Fibroblast of skin of right quadriceps (primary cell): ENCODE measurements at places on chromosomes 1 and 21.

DNA sequence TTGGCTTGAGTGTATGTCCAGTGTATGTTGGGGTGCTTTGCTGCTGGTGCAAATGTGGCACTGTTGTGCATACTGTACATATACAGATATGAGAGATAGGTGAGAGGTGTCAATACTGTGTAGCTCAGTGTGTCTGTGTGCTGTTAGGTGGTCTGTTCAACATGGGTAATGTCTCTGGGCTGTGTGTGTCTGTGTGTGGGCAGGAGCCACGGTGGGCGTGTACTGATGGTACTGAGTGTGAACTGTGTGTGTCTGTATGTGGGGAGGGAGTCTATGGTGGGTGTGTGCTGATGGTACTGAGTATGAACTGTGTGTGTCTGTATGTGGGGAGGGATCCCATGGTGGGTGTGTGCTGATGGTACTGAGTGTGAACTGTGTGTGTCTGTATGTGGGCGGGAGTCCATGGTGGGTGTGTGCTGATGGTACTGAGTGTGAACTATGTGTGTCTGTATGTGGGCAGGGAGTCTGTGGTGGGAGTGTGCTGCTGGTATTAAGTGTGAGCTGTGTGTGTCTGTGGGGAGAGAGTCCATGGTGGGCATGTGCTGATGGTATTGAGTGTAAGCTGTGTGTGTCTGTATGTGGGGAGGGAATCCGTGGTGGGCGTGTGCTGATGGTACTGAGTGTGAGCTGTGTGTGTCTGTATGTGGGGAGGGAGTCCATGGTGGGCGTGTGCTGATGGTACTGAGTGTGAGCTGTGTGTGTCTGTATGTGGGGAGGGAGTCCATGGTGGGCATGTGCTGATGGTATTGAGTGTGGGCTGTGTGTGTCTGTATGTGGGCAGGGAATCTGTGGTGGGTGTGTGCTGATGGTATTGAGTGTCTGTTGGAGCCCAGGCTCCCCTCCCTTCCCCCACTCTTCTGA lies 32.2 kb upstream of the FOXO6 start:
- DNase-seq = no peak

DNA sequence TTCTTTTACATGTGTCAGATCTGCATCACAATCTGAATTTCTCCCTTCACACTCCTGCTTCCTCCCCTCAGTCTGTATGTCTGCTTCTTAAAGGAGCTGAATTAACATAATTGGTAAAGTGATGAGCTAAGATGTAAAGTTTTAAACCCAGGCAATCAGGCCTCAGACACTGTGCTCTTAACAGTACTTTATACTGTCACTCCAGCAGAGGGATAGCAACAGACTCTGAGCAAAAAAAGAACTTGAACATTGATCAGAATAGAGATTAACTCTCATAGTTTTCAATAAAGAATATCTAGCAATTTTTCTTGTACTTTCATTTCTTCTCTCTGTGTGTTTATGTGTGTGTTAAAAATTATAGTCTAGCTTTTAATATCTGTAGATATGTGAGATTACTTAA lies 110.3 kb downstream of the DUSP10 start:
- no peak for DNase-seq

GRCh38 chr1:48582408-48582807 lies 110.4 kb upstream of the SPATA6 start:
- no peak for DNase-seq

- DNase-seq = no peak
These were observed 6.2 kb downstream of the NRAS start for GRCh38 chr1:114710360-114710759.

GRCh38 chr1:64745181-64745985 lies 508 bp downstream of the RAVER2 start:
- peak; percentile 22 for DNase-seq

GRCh38 chr1:21818656-21819055 lies 6.6 kb downstream of the LDLRAD2 start:
- no peak for DNase-seq

GRCh38 chr1:17141441-17142197 lies 22.4 kb upstream of the PADI2 start:
- DNase-seq = no peak

GRCh38 chr1:23537296-23537973 lies 6.4 kb upstream of the E2F2 start:
- peak; percentile 70 for DNase-seq

DNA sequence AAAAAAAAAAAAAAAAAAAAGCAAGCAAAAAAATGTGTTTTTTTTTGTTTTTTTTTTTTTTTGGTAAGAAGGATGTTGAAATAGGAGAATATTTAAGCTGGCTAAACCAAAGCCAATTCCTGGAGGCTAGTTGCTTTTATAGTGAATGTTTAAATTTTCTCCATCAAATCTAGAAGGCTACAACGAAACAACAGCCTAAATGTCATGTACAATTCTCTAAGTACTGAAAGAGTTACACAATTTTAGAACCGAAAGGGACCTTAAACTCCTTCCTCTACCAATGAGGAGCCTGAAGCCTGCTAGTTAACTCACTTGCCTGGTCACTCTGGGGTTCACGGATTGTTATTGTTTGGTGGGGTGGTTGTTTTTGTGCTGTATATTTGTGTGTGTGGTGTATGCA lies 3.5 kb downstream of the WLS start:
- DNase-seq = no peak

DNA sequence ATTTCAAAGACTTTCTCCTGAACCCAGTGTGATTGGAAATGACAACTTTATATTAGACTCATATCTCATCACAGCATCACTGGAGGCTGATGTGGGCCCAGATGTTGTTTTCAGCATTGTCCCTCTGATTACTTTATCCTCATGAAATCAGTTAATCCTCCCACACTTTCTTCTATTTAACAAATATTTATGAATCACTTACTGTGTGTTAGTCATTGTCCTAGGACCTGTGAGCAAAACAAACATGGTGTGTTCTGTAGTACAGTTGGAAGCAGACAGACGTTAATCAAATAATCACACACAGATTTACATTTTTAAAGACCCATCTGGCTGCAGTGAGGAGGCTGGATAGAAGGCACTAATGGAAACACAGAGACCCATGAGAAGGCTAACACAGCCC lies 383.7 kb downstream of the PRDM2 start:
- no peak for DNase-seq

DNA sequence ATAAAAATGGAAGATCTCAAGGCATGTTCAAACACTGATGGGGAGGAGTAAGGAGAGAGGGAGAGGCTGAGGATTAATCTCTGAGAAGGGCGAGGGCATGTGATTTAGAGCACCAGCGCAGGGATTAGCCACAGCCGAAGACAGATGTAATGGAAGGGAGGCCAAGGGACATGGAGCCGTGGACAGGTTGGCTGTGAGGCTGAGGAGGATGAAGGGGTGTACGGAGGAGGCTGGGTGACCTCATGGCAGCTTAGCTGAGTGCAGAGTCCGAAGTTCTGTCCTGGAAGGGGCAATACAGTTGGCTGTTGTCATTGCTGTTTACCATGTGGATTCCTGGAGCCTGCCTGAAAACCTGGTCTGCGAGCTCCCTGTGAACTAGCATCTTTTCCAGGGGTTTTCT lies 342.8 kb downstream of the RPS6KC1 start:
- DNase-seq = no peak

DNA sequence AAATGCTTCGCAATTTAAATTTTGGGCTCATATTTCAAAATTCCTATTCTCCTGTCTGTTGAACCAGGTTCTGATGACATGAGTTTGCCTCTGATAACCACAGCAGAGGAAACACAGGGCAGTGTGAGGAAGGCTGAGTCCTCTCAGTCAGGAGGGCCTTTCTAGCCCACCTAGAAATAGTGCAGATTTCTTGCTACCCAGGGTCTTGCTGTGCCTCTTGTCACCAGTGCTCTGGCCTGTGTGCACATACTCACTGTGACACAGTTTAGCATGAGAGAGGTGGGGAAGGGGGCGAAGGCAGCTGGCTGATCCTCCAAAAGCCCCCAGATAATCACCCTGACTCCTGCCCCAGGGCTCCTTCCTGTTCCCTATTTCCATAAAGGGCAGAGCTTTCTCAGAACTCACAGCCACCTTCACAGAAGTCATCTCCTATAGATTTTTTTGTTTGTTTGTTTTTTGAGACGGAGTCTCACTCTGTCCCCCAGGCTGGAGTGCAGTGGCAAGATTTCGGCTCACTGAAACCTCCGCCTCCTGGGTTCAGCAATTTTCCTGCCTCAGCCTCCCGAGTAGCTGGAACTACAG lies 23.7 kb downstream of the ERRFI1 start:
- no peak for DNase-seq

GRCh38 chr1:56917356-56917755 lies 48.5 kb downstream of the C8B start:
- DNase-seq = no peak

DNA sequence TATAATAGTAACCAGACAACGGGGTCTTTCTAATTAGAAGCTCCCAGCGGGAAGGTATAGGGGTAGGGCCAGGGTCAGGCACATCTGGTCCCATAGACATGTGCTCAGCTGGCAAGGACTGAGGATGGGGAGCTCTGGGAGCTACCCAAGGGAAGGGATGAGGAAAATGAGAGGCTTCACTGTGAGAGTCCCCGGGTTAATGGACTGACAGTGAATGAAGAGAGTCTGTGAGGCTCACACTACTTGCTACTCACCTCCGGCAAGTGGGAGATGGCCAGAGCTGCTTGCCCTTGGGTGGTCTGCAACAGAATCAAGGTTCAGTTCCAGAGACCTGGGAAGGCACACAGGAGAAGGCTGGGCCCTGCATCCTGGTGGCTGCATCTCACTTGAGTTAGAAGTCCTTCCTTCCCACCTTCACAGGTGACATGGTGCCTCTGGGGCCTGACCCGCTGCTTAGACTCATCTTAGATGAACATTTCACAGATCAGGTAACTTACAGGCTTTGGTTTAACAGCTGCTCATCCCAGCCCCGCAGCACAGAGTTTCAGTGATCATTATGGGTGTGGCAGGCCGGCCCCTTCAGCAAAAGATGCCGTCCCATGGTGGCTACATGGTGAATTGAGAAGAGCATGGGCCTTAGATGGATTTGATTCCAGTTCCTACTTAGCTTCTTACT lies 31.7 kb downstream of the EIF2D start:
- no peak for DNase-seq

DNA sequence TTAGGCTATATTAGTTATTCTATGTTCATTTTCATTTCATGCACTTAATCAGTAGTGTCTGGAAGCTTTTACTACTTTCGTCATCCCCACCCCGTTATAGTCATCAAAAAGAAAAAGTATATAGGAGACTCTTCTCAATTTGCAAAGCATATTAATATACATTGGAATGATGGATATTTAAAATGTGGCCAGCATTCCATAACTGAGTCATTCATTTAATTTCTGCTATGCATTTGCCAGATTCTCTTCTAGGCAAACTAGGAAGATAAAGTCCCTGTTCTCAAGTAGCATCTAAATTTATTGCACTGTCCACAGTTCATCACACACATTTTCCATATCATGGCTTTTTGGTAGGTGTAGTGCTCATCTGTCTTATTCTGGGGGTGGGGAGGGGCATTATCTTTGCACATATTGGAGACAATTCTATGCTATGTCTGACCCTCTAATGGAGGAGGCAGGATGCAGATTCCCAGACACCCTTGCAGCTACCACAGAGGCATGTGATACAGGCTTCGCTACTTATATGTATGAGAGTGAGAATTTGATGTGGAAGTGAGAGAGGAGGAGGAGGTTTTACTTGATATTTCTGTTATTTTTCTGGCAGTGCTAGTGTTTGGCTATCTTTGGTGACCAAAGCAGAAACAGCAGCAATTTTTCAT lies 125.8 kb downstream of the CTH start:
- DNase-seq = peak; percentile 67

GRCh38 chr1:228345201-228345930 lies 61.3 kb downstream of the TRIM11 start:
- no peak for DNase-seq

DNA sequence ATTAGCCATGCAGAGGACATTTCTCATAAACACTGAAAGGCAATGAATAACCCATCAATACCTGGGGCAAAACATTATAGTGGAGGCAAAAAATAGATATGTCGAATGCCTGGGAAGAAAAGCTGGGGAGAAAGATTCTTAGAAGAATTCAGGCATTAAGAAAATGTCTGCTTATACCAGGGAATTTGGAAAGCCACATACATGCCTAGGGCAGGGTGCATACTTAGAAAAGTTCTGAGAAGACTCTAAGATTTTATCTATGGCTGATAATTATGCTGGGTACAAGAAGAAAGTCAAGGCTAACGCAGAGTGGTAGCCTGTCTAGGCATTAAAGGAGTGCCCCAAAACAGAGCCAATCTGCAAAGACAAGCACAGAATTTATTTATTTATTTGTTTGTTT lies 18.4 kb downstream of the SLAMF6 start:
- no peak for DNase-seq

- DNase-seq = no peak
These were observed 84.7 kb downstream of the PDE9A start for GRCh38 chr21:42737951-42738590.

DNA sequence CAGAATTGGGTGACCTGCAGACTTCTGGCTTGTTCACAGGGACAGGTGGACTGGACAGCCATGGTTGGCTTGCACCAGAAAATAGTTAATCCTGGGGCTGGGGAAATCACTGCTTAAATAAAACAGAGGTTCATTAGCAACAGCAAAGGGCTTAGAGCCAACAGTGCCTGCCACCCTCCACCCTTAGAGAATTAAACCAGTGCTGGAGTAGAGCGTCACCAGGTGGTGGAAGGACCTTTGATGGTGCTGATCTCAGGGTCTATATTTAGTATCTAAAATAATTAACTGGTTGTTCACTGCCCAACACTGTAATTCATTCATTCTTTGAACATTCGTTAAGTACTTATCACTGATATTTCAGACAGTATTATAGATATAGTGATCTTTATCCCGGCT lies 34.7 kb upstream of the PDE9A start:
- DNase-seq = no peak

DNA sequence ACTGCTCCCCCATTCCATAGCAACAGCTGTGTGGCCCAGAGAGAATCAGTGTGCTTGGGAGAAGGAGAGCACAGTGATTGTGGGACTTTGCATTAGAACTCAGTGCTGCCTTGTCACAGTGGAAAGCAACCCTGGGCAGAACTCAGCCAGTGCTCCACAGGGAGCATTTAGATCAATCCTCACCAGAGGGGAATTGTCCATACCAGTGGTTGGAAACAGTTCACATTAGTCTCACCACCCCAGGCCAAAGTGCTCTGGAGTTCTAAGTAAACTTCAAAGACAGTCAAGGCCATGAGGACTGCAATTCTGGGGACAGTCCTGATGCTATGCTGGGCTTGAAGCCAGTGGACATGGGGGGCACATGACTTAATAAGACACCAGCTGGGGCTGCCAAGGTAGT lies 12.9 kb upstream of the SMAP2 start:
- DNase-seq = no peak

- no peak for DNase-seq
These were observed 9.6 kb upstream of the SH2D1B start for GRCh38 chr1:162421258-162422164.

- no peak for DNase-seq
These were observed 14.2 kb upstream of the PHC2 start for GRCh38 chr1:33445108-33445507.

DNA sequence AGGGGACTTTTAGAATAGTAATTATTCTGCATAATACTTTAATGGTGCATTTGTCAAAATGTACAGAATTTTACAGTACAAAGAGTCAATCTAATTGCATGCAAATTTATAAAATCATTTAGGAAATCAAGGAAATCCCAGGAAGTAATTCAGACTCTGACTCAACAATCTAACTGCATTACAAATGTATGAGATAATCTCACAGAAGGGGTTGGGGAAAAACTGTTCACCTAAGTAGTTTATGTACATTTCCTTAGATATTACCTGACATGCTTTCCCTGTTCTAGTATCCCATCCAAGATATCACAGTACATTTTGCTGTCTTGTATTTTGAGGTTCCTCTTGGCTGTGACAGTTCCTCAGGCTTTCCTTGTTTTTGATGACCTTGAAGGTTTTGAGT lies 4.7 kb downstream of the CRB1 start:
- DNase-seq = no peak
